ENCODE measurements at places on chromosomes 13 and 19.

DNA sequence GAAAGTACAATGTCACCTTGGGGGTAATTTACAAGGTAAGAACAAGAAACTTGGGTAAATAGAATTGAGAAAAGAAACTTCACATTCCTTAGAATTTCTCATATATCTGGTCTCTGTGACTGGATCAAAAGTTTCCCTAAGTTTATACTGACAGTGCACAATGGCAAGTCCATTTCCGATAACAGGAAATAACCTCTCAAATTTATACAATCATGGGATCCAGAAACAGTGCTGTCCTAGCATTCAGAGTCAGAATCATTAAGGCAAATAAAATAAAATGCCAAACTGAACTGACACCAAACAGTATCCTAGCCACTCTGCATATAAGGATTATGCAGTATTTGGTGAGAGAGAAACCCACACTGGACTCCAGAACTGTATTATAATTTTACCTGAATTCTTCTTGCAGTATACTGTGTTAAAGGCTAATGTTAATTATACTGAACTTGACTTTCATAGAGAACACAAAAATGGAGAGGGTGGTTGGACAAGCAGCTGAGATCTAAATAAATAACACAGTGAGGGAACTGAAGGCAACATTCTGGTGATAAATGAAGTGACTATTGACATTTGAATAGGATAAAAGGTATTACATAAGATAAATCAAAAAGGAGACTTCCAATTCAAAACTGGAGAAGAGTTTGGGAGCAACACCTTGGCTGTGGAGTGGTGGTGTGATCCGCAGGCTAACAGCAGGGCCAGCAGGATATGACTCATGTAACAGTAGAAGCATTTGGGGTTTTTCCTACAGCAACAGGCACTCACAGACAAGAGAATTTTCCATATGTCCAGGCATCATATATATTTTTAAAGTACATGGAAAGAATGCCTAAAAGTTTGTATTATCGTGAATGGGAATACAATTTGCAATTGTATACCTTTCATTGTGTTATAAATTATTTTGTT lies 932.5 kb upstream of the MIR17HG start:
- DNase-seq = no peak

- peak; percentile 93 for DNase-seq
Observed at GRCh38 chr13:49495783-49496762, at the start of gene PHF11. Gene PHF11 (plus strand): TSS chr13:49495953. CDS start chr13:49496002, 49 bp downstream.

DNA sequence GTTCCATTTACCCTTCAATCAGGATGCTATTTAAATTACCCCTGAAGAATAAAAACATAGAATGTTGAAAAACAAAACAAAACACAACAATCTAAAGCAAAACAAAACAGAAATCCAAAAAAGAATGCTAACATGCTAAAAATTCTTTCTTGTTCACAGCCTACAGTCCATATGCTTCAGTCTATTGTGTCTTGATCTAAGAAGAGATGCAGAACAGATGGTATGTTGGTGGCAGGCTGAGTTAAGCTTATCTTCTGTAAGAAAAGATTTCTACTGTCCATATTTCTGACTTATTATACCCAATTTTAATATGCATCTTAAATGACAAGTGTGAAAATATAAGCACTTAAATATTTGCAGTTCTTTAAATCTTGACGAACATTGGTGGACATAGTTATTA lies 356.1 kb upstream of the SLITRK1 start:
- no peak for DNase-seq

DNA sequence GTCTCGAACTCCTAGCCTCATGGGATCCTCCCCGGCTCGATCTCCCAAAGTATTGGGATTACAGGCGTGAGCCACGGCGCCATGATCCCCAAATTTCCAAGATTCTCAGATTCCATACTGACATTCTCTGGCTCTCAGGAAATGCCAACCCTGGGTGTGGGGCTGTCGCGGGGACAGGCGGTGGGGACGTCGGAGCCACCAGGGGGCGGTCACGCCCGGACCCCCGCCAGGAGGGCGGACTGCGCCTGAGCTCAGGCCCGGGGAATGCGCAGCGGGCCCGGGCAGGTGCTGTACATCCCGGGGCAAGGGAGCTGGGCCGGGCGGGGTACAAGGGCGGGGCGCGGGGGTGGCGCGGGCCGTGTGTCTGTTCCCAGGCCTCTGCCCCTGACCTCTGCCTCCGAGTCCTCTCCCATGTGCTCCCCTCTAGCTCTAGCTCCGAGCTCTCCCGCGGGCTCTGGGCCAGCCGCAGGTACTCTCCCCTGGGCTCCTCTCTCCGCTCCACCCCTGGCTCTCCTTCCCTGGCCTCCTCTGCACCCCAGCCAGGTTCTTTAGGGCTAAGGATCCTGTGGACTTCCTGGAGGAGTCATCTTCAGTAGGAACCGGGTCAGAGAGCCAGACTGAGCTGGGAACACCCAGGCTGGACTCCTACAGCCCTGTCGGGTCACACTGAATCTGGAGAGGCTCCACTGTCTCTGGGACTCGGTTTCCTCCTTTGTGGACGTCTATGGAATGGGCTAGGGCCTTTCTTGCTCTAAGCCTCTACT lies 2.4 kb downstream of the PPP1R13L start:
- no peak for DNase-seq

DNA sequence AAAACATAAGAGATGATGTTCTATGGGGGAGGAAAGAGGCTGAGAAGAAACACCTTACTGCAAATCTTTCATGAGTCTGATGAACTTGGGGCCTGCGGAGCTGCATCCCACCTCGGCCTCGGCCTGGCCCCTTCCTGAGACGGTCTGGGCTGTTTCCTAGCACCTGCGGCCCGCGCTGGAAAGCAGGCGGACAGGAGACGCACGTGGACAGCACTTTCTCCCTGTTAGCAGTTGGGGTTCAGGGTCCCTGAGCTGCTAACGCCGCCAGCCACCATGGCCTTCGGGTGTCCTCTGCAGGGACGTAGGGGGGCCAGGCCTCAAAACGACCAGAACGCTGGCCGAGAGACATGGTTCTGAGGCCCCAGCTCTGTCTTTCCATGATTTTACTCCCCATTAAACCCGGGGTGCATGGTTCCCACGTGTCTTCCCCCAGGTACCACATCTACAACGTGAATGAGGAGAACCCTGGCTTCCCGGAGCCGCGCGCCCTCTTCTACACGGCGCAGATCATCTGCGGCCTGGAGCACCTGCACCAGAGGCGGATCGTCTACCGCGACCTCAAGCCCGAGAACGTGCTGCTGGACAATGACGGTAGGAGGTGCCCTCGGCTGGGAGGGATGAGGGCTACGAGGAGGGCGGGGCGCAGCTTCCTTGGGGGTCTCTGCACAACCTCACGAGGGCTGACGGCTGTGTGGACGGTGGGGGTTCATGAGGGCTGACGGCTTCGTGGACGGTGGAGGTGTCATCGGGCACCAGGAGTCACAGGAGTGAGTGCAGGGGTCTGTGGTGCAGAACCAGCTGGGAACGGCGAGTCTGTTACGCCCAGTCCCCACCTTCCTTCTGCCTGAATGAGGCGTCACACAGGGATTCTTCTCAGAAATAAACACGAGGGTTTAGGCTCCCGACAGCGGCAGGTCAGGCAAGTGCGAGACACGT lies 4.3 kb downstream of the GRK1 start:
- no peak for DNase-seq

- no peak for DNase-seq
Observed at GRCh38 chr13:39600766-39601165, 2.2 kb downstream of the LHFPL6 start.

- DNase-seq = peak; percentile 78
Observed at GRCh38 chr19:48415395-48415794, 21.9 kb downstream of the GRIN2D start.

DNA sequence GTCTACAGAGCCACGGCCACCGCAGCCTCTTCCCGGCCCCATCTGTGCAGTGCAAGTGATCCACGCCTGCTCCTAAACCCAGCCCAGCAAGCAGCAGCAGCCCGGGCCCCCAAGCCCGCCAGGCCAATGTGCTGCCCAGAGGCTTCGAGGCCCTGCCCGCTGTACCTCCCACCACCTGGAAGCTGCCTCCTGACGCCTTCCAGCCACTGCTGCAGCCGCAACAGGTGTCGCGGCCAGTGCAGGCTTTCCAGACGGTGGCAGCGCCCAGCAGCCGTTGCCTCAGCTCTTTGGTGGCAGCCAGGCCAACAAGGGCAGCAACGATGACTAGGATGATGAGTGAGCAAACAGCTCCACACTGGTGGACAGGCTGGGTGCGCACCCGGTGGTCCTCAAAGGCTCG lies 50.2 kb upstream of the TPM4 start:
- no peak for DNase-seq

GRCh38 chr19:52679598-52679997 lies 41.4 kb upstream of the ZNF83 start:
- DNase-seq = no peak

- no peak for DNase-seq
Observed at GRCh38 chr13:75826391-75826790, 190.3 kb downstream of the LMO7 start.

GRCh38 chr13:101965096-101965495 lies 436.8 kb downstream of the FGF14 start:
- DNase-seq = no peak

- DNase-seq = no peak
Observed at GRCh38 chr13:80040196-80040980, 300.5 kb downstream of the SPRY2 start.

GRCh38 chr13:24718192-24718965 lies 38.2 kb downstream of the ATP12A start:
- DNase-seq = no peak

GRCh38 chr19:41932259-41932719 lies 4.0 kb upstream of the ERFL start:
- DNase-seq = no peak

DNA sequence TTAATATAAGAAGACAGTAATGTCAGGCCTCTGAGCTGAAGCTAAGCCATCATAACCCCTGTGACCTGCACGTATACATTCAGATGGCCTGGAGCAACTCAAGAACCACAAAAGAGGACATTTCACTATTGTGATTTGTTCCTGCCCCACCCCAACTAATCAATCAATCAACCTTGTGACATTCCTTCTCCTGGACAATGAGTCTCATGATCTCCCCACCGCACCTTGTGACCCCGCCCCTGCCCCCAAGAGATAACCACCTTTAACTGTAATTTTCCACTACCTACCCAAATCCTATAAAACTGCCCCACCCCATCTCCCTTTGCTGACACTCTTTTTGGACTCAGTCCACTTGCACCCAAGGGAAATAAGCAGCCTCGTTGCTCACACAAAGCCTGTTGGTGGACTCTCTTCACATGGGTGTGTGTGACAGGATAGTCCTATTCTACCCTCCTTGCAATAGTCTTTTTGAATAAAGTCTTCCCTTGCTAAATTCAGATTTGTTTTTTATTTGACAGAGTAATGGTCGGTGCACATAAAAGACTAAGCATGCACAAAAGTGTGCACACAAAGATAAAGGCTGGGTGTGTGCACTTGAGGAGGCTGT lies 14.0 kb downstream of the CD70 start:
- DNase-seq = no peak

DNA sequence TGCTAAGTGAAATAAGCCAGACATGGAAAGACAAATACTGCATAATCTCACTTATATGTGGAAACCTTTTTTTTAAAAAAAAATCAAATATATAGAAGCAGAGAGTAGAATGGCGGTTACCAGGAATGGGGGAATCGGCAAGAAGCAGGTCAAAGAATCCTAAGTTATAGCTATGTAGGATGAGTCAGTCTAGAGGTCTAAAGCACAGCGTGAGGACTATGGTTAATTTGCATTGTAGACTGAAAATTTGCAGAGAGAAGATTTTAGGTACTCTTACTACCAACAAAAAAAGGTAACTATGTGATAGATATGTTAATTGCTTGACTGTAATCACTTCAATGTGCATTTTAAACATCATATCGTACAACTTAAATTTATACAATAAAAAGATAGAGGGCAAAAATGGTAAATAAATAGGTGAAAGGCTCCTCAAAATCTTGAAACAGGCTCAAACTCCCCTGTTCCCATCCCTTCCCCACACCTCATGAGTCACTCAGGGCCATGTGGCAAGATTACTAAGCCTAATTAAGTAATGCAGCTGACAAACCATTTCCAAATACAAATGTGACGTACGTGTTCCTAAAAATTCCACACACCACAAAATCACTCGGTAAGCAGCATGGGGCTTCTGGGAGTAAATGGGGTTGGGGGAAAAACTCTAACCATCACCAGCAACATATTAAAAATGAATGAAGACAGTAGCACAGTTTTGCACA lies 159.0 kb downstream of the USP12 start:
- no peak for DNase-seq

GRCh38 chr13:89755729-89756492 lies 1591.6 kb upstream of the MIR17HG start:
- no peak for DNase-seq

GRCh38 chr19:54661846-54662481 lies 821 bp upstream of the LILRB4 start:
- DNase-seq = no peak

GRCh38 chr13:104875038-104875754 lies 1660.3 kb downstream of the EFNB2 start:
- DNase-seq = no peak

GRCh38 chr13:109403012-109403421 lies 383.4 kb downstream of the IRS2 start:
- no peak for DNase-seq

GRCh38 chr19:51375504-51376221 lies 3.2 kb upstream of the NKG7 start:
- DNase-seq = peak; percentile 69

- DNase-seq = no peak
Observed at GRCh38 chr19:23882493-23882892, 32.2 kb upstream of the ZNF726 start.

- DNase-seq = no peak
Observed at GRCh38 chr19:4705413-4706131, 18.1 kb downstream of the DPP9 start.

- no peak for DNase-seq
Observed at GRCh38 chr13:99251921-99252320, 6.3 kb downstream of the GPR18 start.

DNA sequence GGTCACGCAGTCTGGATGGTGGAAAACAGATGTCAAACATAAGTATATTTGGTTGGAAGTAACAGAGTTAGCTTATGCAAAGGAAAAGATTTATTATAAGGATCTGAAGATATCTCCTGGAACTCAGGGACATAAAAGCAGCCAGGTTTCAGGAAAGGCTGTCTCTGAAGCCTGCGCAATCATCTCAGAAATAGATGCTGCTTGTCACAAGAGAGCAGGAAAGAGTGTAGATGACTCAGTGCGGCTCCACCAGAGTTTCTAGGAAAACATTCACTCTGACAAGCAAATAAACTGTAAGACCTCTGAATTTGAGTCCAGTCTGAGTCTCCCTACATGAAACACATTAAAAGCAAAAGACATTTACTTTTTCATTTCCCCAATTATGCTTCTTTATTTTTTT lies 220.4 kb upstream of the HTR2A start:
- DNase-seq = no peak

GRCh38 chr13:96082640-96083039 lies 7.3 kb upstream of the HS6ST3 start:
- no peak for DNase-seq

GRCh38 chr19:13010038-13010991 lies 15.0 kb downstream of the NFIX start:
- no peak for DNase-seq
